ENCODE measurements at places on chromosomes 16 and 17.

GRCh38 chr16:2091547-2092255 lies 43.9 kb downstream of the TSC2 start:
- no peak for DNase-seq

GRCh38 chr17:5986644-5987043 lies 83.5 kb upstream of the WSCD1 start:
- DNase-seq = no peak

GRCh38 chr17:78672005-78672404 lies 94.8 kb upstream of the DNAH17 start:
- DNase-seq = no peak

GRCh38 chr17:66430846-66431795 lies 128.7 kb downstream of the PRKCA start:
- DNase-seq = no peak

DNA sequence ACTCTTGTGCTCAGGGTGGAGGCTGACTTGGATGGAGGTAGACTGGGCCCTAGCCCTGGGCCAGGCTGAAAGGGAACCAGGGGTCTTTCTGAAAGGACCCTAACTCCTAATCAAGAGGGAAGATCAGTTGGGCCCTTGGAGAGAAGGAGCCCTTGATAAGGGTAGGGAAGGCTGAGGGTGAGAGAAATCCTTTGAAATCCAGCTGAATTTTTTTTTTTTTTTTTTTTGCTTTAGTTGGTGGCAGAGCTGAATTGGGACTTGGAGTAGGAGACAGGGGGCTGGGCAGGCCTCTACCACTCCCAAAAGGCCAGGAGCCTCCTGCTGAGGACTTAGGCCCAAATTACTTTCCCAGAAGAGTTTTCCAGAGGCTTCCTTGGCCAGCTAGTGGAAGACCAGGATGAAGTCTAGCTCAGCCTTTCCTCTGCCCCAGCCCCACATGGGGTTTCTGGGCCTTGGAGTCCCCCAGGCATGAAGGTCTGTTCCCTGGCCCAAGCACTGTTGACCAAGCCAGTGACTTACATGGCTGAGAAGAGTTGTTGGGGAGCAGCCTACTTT lies 643 bp upstream of the HOXB3 start:
- DNase-seq = no peak

GRCh38 chr17:49191409-49191916 lies 18.9 kb downstream of the GNGT2 start:
- no peak for DNase-seq

DNA sequence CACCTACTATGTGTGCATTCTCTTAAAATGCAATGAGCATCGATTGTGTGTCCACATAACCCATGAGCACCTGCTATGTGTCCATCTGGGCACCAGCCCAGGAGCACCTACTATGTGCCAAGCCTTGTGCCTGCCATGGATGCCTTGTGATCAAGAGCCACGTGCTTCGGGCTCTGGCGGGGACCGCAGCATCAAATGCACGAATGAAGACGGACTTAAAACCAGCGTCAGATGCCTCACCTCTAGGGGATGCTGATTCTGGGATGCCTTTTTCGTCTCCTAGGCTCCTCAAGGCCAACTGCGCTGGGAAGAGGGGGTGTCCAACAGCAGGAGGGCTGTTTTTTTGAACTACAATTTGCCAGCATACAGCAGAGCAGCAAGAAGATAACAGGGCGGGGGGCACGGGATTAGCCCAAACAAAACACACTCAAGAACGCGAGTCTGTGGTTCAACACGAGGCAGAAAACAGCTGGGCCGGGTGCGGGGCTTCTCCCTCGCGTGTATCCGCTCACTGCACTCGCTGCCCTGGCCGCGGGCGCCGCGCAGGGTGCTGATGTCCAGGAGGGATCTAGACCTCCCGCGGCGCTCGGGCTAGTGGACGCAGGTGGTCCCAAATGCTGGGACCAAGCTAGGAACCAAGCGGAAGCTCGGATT lies 1.2 kb upstream of the GLIS2 start:
- DNase-seq = peak; percentile 21
